ENCODE measurements at places on chromosomes 5 and 9. TPM values are rescaled to one million over a fixed set of nuclear protein-coding genes. Genes with fewer than 3 reads are reported as not detected.

GRCh38 chr5:72600391-72600981, 93.3 kb upstream of the ZNF366 start:
- no peaks in the 10 kb centered on the region for H3K36me3 ChIP-seq
- H3K27ac ChIP-seq, result peak overlapping the region; percentile 78
- peak; percentile 89 for DNase-seq
- H3K4me3 ChIP-seq, result no peak overlapping the region
- no peaks in the 10 kb centered on the region for H3K27me3 ChIP-seq
- peaks cover 37% of the 10 kb centered on the region for H3K4me1 ChIP-seq

GRCh38 chr9:111078391-111079038, 40.2 kb upstream of the LPAR1 start:
- H3K27ac ChIP-seq, result no peak overlapping the region
- no peak overlapping the region for H3K4me3 ChIP-seq
- no peaks in the 10 kb centered on the region for H3K36me3 ChIP-seq
- H3K4me1 ChIP-seq, result no peaks in the 10 kb centered on the region
- DNase-seq, result no peak
- H3K27me3 ChIP-seq, result no peaks in the 10 kb centered on the region

- H3K27ac ChIP-seq, result peak overlapping the region; percentile 57
- no peak overlapping the region for H3K4me3 ChIP-seq
- DNase-seq, result no peak
Measured at GRCh38 chr9:116544896-116545295, 142.2 kb upstream of the TRIM32 start.

The WDR31 gene
- 1.2 TPM for polyA plus RNA-seq

- H3K4me3 ChIP-seq, result no peak overlapping the region
- no peaks in the 10 kb centered on the region for H3K36me3 ChIP-seq
- no peaks in the 10 kb centered on the region for H3K4me1 ChIP-seq
- no peaks in the 10 kb centered on the region for H3K27me3 ChIP-seq
- no peak for DNase-seq
- no peak overlapping the region for H3K27ac ChIP-seq
Measured at GRCh38 chr9:34862043-34862442, 96.0 kb upstream of the PHF24 start.

DNA sequence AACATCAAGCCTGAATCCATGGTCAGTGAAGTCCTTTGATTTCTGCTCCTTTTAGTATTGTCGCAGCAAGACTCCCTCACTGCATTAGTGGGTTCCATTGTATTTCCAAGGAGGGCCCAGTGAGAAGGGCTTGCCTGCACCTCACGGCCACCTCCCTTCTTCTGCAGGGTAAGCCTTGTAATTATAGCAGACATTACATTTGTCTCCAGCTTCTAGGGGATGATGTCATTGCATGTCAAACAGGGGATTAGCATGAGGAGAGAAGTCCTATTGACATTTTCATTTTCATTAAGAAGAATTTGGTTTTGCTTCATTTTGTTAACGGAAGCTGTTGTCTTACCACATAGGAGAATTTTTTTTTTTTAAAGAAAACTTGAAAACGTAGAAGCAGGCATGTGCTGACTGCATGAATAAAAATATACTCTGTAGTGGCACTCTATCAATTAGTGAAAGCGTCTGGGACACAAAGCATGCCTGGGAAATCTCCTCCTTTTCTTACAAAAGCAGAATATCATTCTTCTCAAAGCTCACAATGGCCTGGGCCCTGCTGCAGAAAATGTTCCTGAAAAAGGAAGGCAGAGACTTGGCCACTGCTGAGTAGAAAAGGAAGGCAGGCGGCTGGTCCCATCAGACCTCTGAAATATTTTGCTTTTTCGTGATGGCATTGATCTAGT, 27.1 kb downstream of the MAP1B start:
- no peaks in the 10 kb centered on the region for H3K27me3 ChIP-seq
- no peak for DNase-seq
- no peak overlapping the region for H3K4me3 ChIP-seq
- peaks cover 29% of the 10 kb centered on the region for H3K4me1 ChIP-seq
- no peak overlapping the region for H3K27ac ChIP-seq
- H3K36me3 ChIP-seq, result peaks cover 4% of the 10 kb centered on the region

DNA sequence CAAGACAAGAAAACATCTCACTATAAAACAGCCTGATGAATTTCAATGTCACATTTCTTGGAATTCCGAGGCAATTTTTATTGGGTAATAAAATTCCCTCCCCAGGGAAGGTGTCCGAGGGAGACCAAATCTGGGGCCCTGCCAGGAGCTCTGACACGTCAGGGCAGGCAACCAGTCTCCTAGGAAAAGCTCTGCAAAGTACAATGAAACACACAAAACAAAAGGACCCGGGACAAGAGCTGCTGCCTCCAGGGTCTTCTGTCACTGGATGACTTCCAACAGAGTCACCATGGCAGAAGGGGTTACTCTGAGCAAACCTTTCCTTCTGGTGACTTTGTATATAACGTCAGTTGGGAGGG, 50.8 kb downstream of the SAXO1 start:
- no peaks in the 10 kb centered on the region for H3K4me1 ChIP-seq
- H3K4me3 ChIP-seq, result no peak overlapping the region
- H3K27ac ChIP-seq, result no peak overlapping the region
- DNase-seq, result no peak
- H3K36me3 ChIP-seq, result no peaks in the 10 kb centered on the region
- no peaks in the 10 kb centered on the region for H3K27me3 ChIP-seq

The ZNF300 gene
- 5.2 TPM for polyA plus RNA-seq

GRCh38 chr9:15235658-15236057, 71.4 kb downstream of the TTC39B start:
- no peak overlapping the region for H3K4me3 ChIP-seq
- H3K27ac ChIP-seq, result no peak overlapping the region
- DNase-seq, result no peak
- H3K27me3 ChIP-seq, result no peaks in the 10 kb centered on the region
- no peaks in the 10 kb centered on the region for H3K36me3 ChIP-seq
- H3K4me1 ChIP-seq, result no peaks in the 10 kb centered on the region

- no peak overlapping the region for H3K4me3 ChIP-seq
- H3K27ac ChIP-seq, result no peak overlapping the region
- no peaks in the 10 kb centered on the region for H3K36me3 ChIP-seq
- no peaks in the 10 kb centered on the region for H3K4me1 ChIP-seq
Measured at GRCh38 chr5:168215646-168216045, 75.8 kb upstream of the WWC1 start.

GRCh38 chr9:35203528-35203927, 41.7 kb downstream of the UNC13B start:
- no peaks in the 10 kb centered on the region for H3K36me3 ChIP-seq
- no peak overlapping the region for H3K4me3 ChIP-seq
